ENCODE measurements at places on chromosomes 2 and 18. TPM values are rescaled to one million over a fixed set of nuclear protein-coding genes. Genes with fewer than 3 reads are reported as not detected.

DNA sequence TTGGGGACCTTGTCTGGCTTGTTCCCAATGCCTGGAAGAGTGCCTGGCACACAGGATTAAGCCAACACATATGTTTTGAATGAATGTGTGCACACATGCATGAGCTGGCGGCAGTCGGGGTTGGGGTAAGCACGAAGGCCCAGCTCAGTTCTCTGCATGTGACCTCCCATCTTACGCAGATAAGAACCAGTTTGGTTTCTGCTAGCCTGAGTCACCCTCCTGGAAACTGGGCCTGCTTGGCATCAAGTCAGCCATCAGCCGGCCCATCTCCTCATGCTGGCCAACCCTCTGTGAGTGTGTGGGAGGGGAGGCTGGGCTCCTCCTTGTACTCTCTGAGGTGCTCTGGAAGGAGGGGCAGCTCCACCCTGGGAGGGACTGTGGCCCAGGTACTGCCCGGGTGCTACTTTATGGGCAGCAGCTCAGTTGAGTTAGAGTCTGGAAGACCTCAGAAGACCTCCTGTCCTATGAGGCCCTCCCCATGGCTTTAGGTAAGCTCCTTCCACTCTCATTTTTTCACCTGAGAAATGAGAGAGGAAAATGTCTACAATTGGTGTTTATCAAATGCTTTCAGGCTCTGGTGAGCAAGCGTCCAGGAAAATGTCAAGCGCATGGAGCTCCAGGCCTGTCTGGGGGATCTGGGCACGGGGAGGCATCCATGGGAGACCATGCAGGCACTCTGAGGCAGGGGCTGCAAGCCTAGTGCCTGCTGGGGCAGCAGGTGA lies 9.7 kb upstream of the IL1RN start:
- no peaks in the 10 kb centered on the region for H3K36me3 ChIP-seq
- peak overlapping the region; percentile 44 for H3K27ac ChIP-seq
- DNase-seq = peak; percentile 80
- H3K4me3 ChIP-seq = no peak overlapping the region

GRCh38 chr2:207792244-207792785 lies 22.6 kb upstream of the FZD5 start:
- no peak overlapping the region for H3K4me3 ChIP-seq
- no peaks in the 10 kb centered on the region for H3K36me3 ChIP-seq
- DNase-seq = no peak
- no peaks in the 10 kb centered on the region for H3K4me1 ChIP-seq

GRCh38 chr2:37886745-37887144 lies 38.3 kb upstream of the RMDN2 start:
- H3K36me3 ChIP-seq = no peaks in the 10 kb centered on the region
- H3K27ac ChIP-seq = no peak overlapping the region
- peaks cover 17% of the 10 kb centered on the region for H3K27me3 ChIP-seq
- H3K4me1 ChIP-seq = peaks cover 20% of the 10 kb centered on the region
- no peak for DNase-seq

GRCh38 chr2:198490748-198491147 lies 686.4 kb downstream of the PLCL1 start:
- H3K36me3 ChIP-seq = no peaks in the 10 kb centered on the region
- DNase-seq = no peak
- H3K27ac ChIP-seq = no peak overlapping the region
- no peaks in the 10 kb centered on the region for H3K4me1 ChIP-seq

GRCh38 chr2:8567469-8568260 lies 114.2 kb upstream of the ID2 start:
- no peak for DNase-seq
- H3K36me3 ChIP-seq = no peaks in the 10 kb centered on the region
- H3K27me3 ChIP-seq = no peaks in the 10 kb centered on the region
- no peak overlapping the region for H3K27ac ChIP-seq
- H3K4me3 ChIP-seq = no peak overlapping the region

ACTR3 gene
- 449 TPM for total RNA-seq

UBE2E3 gene
- total RNA-seq = 29.4 TPM

ABCG8 gene
- not detected for total RNA-seq

C2orf66 gene
- total RNA-seq = not detected

CFAP65 gene
- total RNA-seq = not detected

GRP gene
- total RNA-seq = not detected

Data from activated CD8-positive, alpha-beta T cell treated with anti-CD3 and anti-CD28 coated beads for 36 hours (primary cell).